ENCODE measurements at places on chromosomes 4 and X.

GRCh38 chr4:145933134-145933533, 5.5 kb downstream of the ZNF827 start:
- DNase-seq: no peak

GRCh38 chrX:140057001-140057411, 91.7 kb upstream of the CXorf66 start:
- DNase-seq: peak; percentile 27

DNA sequence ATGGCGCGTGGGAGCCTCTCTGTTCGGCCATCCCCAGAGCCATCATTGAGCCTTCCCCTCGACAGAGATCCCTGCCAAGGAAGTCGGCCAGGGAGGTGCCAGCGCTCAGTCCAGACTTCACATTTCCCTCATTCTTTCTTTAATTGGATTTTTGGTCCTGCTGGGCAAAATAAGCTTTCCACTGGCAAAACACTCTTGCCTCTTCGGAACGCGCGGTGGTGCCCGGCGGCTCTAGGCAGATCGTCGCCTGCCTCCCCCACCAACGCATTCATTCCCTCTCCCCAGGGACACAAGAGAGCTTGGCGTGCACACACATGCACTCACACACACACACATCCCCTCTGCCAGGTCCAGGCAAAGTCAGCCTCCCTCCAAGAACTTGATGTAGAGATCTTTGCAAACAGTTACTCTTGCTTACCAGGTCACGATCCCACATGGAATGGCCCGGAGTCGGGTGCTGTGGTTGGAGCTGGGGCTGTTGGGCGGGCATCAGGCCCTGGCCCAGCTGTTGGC, 257.1 kb downstream of the BCOR start:
- DNase-seq: no peak

DNA sequence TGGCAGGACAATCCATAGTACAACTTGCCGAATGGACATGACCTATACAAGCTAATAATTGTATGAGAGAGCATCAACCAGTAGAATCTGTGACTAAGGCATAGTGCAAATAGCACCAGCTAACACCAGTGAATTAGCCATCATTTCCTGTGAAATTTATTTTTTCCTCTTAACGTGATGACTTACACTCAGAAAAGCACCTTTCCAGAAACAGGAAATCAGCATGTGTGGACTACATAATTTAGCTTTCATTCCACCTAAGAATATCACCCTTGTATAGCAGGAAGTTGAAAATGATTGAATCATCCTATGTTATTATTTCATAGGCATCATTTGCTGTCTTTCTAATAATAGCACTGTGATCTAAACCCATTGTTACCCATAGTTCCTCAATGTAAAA, 1393.4 kb upstream of the PCDH7 start:
- no peak for DNase-seq

DNA sequence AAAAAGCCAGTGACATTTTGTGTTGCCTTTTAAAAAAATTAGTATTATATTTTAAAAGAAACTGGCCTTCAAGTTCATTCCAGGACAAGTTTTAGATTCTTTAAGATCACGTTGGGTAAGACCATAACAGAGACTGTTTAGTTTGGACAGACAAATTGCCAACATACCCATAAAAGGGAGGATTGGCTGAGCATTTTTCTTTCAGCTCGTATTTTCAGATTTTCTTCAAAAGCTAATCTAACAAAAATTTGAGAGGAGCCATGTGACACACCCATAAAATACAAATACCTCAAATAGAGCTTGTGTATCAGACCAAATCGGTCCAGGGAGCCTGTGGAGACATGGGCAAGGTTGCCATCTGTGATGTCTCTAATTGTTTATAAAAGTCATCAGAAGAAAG, 74.6 kb upstream of the C1QTNF7 start:
- DNase-seq: no peak
